ENCODE measurements at places on chromosomes 2 and 18.

GRCh38 chr2:5730386-5730785, 38.2 kb downstream of the SOX11 start:
- no peak for DNase-seq

GRCh38 chr18:1003499-1003898, 98.8 kb downstream of the ADCYAP1 start:
- no peak for DNase-seq

DNA sequence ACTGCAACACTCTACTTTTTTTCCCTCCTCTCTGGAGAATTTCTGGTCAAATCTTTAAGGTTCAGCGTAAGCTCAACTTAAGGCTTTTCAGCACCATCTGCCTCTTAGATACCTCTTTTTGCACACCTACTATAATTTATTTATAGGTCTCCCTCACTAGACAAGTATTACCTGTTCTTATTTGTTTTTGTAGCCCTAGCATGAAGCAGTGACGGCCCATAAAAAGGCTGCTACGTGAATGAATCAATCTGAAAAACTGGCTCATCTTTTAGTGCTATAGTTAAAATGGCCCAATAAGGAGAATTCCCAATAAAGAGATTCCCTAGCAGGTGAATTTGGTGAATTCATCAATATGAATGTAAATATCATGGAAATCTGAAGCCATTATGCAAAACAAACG, 6.5 kb downstream of the RNF149 start:
- no peak for DNase-seq

GRCh38 chr18:75478996-75479880, 51.7 kb upstream of the SMIM21 start:
- DNase-seq = peak; percentile 46

- no peak for DNase-seq
Measured at GRCh38 chr2:174686430-174686829, 77.8 kb downstream of the CHRNA1 start.

GRCh38 chr18:28422577-28422976, 245.6 kb upstream of the CDH2 start:
- DNase-seq = no peak

- DNase-seq = no peak
Measured at GRCh38 chr2:37439131-37439642, 94.8 kb downstream of the QPCT start.

DNA sequence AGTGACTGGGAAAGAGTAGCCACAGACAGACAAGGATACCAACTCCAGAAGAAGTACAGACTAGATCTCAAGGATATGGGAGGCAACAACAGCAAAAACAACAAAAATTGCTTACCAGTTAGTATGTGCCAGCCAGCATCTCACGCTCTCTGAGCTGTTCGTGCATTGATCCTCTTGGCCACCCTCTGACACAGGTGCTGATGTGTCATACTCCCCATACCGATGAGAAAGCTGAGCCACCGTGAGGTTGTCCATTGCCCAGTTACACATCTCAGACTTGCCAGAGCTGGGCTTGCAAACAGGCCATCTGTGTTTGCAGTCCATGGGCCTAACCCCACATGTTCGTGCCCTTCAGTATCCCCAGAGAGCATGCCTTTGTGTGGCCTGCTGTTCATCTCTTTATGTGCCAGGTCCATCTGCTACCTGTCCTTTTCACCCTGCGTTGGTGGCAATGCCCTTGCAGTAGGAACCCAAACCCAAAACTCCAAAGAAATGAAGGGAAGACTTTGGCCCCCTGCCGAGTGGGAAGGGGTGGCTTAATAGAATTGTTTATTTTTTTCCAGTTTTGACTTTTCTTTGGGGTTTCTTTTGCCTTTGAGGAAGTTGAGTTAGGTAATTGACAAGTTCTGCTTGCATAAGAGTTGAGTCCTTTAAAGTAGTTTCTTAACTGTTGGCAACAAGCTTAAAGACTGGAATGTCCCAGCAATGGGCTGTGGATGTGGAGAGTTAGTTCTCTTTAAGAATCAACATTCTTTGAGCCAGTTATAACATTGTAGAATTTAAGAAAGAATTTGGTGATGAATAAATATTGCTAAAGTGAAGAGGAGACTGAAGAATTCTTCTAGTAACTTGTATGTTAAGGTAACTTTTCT, 46.7 kb downstream of the LYPD6B start:
- no peak for DNase-seq

DNA sequence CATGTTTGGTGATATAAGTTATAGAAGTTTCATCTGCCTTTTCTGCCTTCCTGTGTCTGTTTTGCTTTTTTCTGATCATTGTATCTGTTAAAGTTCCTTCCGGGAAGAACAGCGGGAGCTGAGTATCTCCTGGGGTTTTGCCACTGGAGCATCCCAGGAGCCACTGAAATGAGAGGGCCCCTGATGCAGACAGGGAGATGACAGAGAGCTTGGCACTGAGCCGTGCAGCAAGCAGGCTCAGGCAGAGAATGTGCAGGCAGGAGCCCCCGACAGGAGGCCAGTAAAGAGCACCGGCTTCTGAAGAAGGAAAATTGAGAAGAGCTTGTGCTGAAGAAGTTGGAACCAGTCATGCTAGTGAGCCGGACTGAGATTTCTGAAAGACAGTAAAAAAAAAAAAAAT, 137.8 kb downstream of the TDRD15 start:
- no peak for DNase-seq

DNA sequence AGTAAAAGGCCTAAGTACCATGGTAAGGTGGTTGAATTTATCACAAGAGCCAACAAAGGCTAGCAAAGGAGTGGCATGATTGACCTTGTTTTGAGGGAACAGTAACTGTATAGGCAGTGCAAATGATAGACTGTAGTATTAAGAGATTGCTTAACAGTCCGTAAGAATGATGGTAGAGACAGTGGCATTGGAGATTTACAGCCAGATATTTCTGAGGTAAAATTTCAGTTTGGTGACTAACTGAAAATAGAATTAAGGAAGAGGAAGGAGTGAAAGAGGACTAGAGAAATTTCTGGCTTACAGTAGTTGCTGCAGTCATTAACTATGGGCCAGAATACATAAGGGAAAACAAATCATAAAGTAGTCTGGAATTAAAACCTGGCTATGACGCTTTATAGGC, 4.4 kb upstream of the BAZ2B start:
- no peak for DNase-seq

GRCh38 chr2:70790136-70790828, at the start of gene FIGLA:
Gene FIGLA (minus strand): TSS chr2:70790643. CDS start chr2:70790638, 5 bp downstream.
- DNase-seq = no peak

- DNase-seq = no peak
Measured at GRCh38 chr2:3462493-3463104, 56.7 kb downstream of the ADI1 start.

- DNase-seq = no peak
Measured at GRCh38 chr18:577643-578375, 2.4 kb upstream of the CETN1 start.

DNA sequence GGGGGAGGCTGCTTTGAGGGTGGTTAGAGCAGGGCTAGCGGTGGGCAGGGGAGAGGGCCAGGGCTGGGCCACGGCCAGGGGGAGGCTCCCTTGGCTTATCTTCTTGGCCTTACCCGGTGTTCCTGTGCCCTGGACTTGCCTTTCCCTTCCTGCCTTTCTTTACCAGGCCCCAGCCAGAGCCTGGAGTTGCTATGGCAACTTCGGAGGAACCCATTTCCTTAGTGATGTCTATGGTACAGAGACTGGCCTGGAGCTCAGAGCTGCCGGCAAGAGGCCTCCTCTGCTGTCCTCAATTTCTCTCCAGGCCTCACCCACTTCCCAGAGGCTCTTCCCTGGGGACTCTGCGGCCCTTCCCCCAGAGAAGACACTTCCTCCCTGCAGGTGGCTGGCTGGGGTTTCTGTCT, 11.5 kb downstream of the SPEG start:
- no peak for DNase-seq

- DNase-seq = no peak
Measured at GRCh38 chr2:108621687-108622681, 87.7 kb downstream of the LIMS1 start.

- DNase-seq = no peak
Measured at GRCh38 chr2:126771501-126772195, 115.7 kb downstream of the GYPC start.

Measured in NCI-H2081 treated with DMSO at 0.1 percent for 48 hours (cell line).